ENCODE measurements at places on chromosomes 16 and 17.

DNA sequence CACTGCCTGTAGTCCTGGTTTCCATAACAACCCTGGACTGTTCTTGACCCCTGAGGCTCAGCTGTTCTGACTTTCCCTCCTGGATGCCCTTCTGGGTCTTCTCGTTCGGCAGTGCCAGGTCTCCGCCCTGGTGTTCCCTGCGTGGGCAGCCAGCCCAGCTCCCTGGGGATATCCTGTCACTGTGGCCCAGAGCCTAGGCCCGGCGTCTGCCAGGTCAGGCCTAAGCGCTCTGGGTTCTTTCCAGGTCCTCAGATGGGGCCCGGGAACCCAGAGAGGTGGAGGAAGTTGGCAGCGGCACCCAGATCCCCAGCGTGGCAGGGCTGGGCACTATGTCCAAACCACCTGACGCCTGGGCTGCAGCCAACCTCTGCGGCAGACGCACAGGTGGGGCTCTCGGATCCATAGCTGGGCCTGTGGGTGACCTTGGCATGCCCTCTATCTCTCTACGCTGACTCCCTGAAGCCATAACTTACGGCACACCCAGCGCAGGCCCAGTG lies 12.5 kb upstream of the ATP2A3 start:
- DNase-seq = peak; percentile 89

DNA sequence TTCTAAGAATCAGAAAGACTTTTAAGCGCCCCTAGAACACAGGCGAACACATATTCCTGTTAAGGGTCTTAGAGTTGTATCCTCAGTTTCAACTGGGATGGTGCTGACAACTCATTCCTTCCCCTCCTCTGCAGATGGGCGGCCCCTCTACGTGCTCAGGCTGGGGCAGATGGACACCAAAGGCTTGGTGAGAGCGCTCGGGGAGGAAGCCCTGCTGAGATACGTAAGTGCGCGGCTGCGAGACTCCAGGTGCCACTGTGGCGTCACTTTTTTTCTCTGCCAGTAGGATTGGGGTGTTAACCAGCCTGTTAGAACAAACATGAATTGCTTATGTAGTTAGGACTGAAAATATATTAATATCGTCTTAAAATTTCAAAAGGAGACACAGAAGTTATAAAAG lies 62.7 kb downstream of the SEC14L1 start:
- no peak for DNase-seq

- DNase-seq = no peak
Measured at GRCh38 chr17:65514541-65514940, 46.9 kb downstream of the AXIN2 start.

- DNase-seq = no peak
Measured at GRCh38 chr16:52755396-52755795, 208.5 kb upstream of the TOX3 start.

GRCh38 chr16:68651136-68651535 lies 6.0 kb downstream of the CDH3 start:
- no peak for DNase-seq

GRCh38 chr17:41917679-41918313 lies 955 bp downstream of the ACLY start:
- no peak for DNase-seq

- DNase-seq = no peak
Measured at GRCh38 chr17:76714822-76715495, 4.2 kb upstream of the MXRA7 start.

GRCh38 chr17:35254107-35254773 lies 11.4 kb downstream of the SLFN5 start:
- peak; percentile 89 for DNase-seq

GRCh38 chr17:69424287-69425041 lies 10.0 kb downstream of the MAP2K6 start:
- no peak for DNase-seq

- no peak for DNase-seq
Measured at GRCh38 chr16:30488764-30489605, 16.4 kb downstream of the ITGAL start.

DNA sequence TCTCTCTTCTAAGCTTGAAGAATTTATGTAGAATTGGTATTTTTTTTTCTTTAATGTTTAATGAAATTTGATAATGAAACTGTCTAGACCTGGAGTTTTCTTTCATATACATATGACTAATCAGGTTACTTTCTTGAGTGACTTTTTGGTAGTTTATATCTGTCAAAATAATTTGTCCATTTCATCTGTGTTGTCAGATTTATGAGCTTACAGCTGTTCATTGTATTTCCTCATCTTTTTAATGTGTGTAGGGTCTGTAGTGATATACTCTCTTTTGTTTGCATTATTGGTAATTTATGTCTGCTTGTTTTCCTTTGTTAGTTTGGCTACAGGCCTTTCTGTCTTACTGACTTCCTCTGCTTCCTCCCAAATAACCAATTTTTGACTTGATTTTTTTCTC lies 55.7 kb downstream of the TAOK1 start:
- no peak for DNase-seq

GRCh38 chr16:1125471-1125870 lies 27.4 kb upstream of the CACNA1H start:
- DNase-seq = no peak

GRCh38 chr16:2194852-2195321 lies 1.5 kb downstream of the CASKIN1 start:
- peak; percentile 40 for DNase-seq

GRCh38 chr16:73956587-73957494 lies 339.8 kb upstream of the PSMD7 start:
- DNase-seq = peak; percentile 21

DNA sequence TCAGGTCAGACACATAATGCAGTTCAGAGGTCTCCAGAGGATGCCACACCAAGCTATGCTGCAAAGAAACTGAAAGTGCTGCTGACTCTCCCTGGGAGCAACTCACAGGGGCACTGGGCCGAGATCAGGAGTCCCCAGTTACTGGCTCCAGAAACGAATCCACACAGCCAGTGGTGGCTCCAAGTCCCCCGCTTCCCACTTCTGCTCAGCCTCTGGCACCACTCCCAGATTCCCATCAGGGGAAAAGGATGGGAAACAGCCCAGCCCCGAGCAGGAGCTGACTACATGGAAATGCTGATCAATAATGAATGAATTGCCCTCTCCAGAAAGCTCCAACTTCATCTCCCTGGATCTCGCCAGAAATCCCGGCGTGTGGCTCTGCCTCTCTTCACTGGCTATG lies 62.3 kb upstream of the CDH5 start:
- DNase-seq = no peak

GRCh38 chr17:40663252-40663651 lies 1.7 kb downstream of the KRT222 start:
- DNase-seq = no peak

GRCh38 chr17:14135906-14136590 lies 66.7 kb downstream of the COX10 start:
- no peak for DNase-seq

- DNase-seq = no peak
Measured at GRCh38 chr17:8792646-8793045, 6.5 kb downstream of the MFSD6L start.

GRCh38 chr17:56481659-56482058 lies 111.8 kb upstream of the NOG start:
- DNase-seq = no peak

DNA sequence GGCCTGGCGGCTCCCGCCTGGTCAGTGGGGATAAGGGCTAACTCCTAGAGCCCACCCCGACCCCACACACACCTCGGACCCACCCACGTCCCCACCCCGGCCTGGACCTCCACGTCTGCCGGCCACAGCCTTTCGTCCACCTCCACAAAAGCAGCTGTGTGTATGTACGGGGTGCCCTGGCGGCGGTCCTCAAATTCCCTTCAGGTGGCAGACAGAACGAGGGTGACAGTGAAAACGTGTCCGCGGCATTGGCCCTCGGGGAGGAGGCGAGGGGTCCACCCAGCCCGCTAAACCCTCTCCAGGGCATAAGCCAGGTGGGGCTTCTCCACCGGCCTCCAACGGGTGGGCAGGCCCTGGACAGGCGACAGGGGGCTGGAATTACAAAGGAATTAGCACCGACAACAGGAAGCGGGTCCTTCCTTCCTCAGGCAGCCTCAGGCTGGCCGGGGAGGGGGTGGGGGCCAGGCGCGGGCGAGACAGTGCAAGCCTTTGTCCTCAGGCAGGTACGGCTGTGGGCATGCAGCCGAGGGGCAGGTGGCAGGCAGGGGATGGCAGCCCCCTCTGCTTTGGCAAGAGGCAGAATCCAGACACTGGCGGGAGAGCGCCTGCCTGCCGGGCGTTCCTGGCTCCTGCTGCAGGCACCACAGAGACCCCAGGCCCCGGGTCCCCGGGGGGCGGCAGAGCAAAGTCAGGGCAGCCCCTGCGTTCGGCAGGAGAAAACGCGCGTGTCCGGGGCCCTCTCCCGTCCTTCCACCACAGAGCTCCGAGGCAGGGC lies 12.3 kb upstream of the PITPNA start:
- no peak for DNase-seq

DNA sequence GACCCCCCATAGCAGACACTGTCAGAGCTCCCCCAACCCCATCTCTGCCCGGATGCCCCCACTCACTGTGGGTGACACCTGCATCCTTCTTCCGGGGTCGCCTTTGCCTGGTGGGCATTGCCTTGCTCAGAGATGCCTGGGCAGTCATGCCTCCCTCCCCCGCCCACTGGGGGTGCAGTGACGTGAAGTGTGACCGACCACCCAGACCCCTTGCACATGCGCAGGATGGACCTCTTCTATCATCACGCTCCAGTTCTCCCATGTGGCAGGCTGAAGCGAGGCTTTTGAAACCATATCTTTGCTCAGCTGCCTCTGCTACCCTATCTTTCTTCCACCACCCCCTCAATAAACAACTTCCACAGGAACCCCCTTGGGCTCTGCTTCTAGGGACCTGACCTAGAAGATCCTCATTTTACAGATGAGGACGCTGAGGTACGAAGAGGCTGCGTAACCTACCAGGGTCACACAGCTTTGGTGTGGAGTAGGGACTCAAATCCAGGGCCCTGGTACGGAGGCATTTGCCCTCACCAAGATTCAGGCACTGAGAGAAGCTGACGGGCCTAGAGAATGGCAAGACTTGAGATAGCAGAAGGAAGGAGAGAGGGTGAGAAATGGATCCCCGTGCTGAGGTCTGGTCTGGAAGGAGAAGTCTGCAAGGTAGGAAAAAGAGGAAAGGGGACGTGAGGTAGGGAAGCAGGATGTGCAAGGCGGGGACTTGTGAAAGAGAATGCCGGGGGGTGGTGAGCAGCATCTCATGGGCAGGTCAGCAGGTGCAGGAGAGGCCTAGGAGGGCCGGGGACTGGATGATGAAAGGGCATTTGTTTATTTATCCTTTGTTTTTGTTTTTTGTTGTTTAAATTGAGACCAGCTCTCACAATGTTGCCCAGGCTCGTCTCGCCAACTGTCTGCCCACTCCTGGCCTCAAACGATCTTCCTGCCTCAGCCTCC lies 14.4 kb downstream of the NLRC5 start:
- no peak for DNase-seq

DNA sequence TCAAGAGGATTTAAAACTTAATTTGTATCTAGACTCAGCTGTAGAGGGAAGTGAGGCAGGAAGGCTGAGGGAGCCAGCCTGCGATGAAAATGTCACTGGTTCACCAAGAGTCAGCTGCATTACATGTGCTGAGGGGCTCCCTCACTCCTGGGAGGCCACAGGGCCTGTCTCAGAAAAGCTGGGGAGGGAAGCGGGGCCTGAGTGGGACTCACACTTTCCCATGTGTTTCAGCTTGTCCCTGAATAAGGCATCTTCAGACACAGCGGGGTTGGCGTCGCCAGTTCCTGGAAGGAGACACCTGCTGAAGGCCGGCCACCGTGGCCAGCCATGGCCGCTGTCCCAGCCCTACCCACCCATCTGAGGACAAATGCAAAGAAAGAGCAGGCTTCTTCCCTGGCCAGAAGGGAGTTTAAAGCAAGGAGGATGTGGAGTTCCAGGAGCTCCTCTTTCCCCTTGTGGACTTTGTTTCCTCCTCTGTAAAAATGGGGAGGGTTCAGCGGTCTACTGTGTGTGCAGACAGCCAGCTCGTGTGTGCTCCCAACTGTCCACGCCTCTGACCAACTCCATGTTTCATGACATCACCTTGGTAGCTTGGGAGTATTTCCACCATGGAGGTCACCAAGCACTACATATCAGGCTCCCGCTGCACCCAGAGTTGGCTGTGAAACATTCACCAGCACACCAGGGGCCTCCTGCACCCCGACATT lies 19.2 kb upstream of the MRPS23 start:
- DNase-seq = no peak

- DNase-seq = no peak
Measured at GRCh38 chr16:12548270-12548983, 255.3 kb downstream of the CPPED1 start.

DNA sequence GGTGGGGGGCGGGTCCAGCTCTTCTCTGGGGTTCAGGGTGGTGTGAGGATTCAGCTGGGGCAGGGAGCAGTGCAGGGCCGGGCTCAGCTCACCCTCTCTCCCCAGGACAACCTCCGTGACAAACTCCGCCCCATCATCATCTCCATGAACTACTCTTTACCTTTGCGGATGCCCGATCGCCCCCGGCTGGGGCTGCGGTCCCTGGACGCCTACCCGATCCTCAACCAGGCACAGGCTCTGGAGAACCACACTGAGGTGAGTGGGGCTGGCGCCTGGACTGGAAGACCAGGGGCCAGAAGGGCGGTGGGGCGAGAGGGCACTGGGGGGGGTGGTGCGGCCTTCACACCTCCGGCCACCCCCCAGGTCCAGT lies 18.9 kb upstream of the PDK2 start:
- DNase-seq = no peak

GRCh38 chr16:50274326-50275097 lies 8.2 kb downstream of the ADCY7 start:
- no peak for DNase-seq

DNA sequence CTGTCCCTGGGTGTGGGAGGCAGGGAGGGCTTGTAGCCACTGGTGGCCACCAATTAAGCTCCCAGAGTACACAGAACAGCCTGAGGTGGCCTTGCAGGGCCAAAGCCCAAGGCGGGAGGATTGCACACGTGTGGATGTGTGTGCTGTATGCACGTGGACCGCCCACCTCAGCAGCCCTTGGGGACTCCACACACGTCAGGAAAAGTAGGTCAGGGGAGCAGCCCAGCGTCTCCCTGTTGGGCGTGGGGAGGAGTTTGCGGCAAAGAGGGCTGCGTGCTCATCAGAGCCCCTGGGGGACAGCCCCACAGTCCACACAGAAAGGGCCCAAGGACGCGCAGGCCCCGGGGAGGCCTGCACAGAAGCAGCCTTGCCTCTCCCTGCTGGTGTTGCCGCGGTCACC lies 19.6 kb downstream of the SBK1 start:
- no peak for DNase-seq

DNA sequence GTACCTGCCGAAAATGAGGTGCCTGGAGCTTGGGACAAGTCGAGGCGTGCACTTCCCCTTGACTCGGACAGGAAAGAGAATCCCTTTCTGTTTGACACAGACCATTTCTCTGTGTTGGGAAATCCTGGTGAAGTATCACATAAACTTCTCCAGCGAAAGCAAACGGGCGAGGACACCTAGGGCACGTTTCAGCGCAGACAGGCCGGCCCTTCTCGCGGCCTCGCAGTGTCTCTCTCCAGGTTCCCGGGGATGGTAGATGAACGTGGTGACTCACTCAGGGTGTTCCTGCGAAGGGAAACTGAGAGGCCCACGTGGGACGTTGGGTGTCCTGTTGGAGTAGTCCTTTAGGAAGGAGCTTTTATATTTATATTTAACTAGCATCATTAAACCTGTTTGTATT lies 36.3 kb upstream of the ZNF750 start:
- DNase-seq = peak; percentile 39

Measured in LNCaP clone FGC (cell line).